Caudate nucleus (tissue), 63 donors: ENCODE measurements at places on chromosomes 13 and 19.

DNA sequence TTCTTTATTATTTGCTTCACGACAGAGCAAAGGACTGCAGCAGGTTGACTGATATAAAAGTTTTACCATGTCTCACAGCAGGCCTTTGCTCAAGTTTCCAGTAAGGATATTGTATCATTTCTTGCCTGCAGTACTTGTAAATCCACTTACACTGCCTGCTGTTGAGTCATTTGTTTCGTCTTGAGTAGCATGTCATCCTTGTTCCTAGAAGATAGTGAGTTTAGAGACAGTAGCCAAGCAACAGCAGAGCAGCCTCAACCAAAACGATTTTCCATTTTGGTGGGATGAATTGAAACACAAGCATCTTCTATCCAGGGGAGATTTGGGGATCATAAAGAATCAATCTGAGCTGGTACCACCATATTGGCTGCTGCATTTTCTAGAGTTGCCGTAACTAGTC, 24.0 kb upstream of the ALOX5AP start:
- DNase-seq, result no peak

GRCh38 chr19:10334588-10335351, 1.4 kb upstream of the RAVER1 start:
- peak; percentile 23 for DNase-seq

DNA sequence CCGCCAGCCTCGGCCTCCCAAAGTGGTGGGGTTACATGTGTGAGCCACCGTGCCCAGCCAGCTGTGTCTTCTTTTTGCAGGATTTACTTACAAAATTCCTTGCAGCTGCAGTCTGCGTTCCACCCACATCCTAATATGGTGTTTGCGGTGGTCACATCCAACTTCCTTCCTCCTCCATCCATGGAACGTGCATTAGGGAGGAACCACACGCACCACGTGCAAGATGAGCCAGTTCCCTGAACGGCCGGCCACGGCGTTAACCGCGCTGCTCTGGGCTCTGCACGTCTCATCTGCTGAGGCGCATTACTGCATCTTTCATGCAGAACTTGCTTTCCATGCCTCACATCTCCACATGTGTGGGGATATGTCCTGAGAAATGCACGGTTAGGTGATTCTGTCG, 13.0 kb upstream of the SIGLEC11 start:
- no peak for DNase-seq

- no peak for DNase-seq
These were observed 122.9 kb upstream of the SPRY2 start for GRCh38 chr13:80463673-80464352.

DNA sequence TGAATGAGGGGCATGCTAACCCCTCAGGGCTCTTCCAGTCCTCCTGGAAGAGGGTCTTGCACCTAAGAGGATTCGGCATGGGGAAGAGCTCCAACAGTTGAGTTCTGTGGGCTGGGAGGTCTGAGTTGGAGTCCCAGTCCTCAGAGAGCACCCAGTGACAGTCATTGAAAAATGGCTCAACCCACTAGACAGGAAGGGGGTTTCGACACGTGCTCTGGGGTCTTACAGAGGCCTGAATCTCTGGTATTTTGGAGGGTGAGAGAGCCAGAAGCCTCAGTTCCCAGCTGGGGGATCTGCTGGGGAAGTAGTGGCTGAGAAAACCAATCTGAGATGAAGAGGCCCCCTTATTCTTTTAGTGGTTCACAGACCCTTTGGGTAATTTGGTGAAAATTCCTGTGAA, 9.0 kb downstream of the PTH2 start:
- no peak for DNase-seq

DNA sequence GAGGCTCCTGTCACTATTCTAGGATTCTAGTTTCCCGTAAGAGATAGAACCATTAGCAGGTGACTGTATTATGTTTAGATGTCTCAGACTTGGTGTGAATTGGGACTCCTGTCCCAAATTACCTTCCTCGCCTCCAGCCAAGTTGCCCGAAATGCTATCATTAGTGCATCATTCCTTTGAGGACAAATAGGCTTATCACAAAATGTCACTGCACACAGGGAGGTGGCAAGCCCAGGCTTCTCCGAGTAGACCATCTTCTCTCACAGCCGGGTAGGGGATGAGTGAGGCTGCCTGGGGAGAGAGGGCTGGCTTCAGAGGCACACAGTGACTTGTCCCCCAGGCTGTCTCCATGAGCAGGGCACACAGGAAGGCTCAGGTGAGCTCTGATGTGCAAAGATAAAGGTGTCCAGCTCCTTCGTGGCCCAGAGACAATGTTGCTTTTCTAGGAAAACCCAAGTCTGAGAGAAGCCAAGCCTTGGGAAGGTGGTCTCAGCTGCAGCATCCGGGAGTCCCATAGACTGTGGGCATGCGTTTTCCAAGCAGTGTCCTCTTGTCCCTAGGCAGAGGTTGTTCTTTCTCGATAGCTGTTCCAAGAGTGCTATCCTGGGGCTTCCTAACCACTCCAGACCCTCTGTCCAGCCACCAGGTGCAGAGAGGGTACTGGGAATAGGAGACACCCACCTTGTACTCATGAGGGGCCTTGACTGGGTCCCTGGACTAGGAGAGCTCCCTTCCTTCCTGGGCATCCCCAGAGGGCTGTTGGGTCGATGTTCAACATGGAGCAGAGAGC, 163.1 kb upstream of the TSHZ3 start:
- no peak for DNase-seq

- DNase-seq, result no peak
These were observed 93.4 kb downstream of the UQCRFS1 start for GRCh38 chr19:29119590-29119989.

GRCh38 chr19:12885749-12886650, 1.0 kb downstream of the KLF1 start:
- DNase-seq, result no peak

DNA sequence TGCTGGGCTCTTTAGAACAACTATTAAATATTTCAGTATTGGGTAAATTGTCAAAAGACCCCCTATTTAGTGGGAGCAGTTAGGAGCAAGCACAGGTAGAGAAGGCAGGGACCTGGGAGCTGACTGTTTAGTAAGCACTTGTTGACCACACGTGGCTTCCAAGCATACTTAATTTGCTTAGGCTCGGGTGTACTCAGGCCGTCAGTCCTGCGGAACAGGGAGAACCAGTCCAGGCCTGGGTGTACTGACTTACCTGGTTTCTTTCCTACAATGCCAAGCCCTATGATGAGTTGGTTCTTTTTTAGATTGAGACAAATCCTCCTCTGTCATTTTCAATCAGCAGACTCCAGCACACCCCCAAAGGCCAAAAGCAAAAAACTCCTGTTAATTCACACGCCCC, 90.0 kb downstream of the WDFY2 start:
- DNase-seq, result no peak

DNA sequence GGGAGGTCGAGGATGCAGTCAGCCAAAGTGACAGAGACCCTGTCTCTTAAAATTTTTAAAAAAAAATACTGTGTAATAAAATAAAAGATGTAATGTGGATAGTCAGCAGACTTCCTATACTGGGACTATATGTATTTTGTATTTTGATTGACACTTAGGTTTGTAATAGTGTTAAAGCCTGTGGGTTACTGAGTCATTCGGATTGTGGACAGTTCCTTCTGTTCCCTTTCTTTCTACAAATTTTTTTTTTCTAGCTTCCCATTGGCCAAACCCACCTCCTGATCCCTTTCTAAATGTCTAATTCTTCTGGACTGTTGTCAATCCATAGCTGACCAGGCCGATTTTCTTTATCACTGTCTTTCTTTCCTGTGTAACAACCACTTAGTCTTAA, 108.0 kb downstream of the DNAJC3 start:
- DNase-seq, result no peak

- DNase-seq, result peak; percentile 3
These were observed 347.4 kb downstream of the LIG4 start for GRCh38 chr13:107867701-107868661.

DNA sequence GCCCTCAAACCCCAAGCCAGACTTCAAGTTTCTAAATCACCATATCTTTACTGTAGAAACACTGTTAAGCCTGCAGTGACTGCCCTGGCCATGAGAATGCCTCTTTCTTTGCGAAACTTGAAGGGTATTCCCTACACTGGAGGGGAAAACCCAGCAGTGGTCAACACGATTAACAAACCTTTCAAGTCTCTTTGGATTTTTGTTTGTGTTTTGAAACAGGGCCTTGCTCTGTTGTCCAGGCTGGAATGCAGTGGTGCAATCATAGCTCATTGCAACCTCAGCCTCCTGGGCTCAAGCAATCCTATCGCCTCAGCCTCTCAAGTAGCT, 17.4 kb upstream of the POMP start:
- DNase-seq, result no peak

DNA sequence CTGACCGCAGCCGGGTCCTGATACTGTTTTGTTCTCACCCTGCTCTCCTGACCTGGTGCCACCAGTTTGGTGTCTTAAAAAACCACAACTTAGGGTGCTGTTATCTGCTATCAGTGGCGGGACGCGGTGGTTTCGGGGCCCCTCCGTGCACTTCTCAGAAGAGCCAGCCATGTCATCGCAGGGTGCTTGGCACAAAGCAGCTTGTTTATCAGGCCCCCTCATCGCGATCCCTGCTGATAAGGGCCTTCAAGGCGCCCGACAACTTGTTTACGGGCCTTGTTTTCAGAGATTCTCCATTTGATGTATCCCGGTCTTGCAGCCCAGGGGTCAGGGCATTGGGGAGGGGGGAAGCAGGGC, 58.1 kb upstream of the KLF2 start:
- DNase-seq, result no peak

GRCh38 chr13:36217456-36217855, 3.1 kb upstream of the SOHLH2 start:
- no peak for DNase-seq

- no peak for DNase-seq
These were observed 289.8 kb downstream of the MTUS2 start for GRCh38 chr13:29109987-29110386.

- DNase-seq, result no peak
These were observed 203.3 kb downstream of the LMO7 start for GRCh38 chr13:75839406-75839805.

DNA sequence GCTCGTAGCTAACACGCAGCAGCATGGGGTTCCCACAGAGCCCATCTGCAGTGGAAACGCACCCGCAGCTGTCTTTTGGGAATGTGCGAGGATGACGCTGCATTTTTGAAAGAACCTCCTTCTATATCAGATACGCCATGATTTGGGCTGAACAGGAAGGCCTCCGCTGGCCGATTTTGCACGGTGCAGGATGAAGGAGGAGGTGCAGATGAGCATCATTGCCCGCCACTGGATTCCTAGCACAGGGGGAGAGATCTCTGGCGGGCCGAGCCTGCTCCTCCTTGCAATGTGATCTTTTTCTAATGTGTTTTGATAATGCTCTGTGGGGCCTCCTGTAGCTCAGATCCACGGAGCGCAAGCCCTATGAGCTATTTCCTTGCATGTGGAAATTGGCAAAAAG, 55.5 kb downstream of the EFNB2 start:
- no peak for DNase-seq

DNA sequence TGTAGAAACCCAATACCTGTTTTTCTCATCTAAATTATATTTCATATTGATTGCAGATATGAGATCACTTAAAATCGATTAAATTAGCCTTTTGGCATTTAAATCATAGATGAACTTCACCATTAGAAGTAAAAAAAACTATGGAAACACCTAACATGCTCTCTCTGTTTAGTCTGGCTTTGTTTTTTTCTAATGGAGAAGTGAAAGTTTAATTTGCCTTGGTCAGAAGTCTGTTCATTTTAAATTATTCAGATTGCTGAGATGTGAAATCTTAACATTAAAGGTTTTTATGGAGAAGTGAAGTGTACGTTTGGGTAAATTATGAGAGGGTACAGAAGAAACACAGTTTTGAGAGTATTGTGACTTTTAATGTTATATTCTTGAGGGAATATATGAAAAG, 6.7 kb downstream of the SUGT1 start:
- DNase-seq, result no peak

GRCh38 chr13:45809801-45810394, 41.7 kb downstream of the SIAH3 start:
- DNase-seq, result no peak

- DNase-seq, result no peak
These were observed 1138.2 kb downstream of the UQCRFS1 start for GRCh38 chr19:28074773-28075172.

DNA sequence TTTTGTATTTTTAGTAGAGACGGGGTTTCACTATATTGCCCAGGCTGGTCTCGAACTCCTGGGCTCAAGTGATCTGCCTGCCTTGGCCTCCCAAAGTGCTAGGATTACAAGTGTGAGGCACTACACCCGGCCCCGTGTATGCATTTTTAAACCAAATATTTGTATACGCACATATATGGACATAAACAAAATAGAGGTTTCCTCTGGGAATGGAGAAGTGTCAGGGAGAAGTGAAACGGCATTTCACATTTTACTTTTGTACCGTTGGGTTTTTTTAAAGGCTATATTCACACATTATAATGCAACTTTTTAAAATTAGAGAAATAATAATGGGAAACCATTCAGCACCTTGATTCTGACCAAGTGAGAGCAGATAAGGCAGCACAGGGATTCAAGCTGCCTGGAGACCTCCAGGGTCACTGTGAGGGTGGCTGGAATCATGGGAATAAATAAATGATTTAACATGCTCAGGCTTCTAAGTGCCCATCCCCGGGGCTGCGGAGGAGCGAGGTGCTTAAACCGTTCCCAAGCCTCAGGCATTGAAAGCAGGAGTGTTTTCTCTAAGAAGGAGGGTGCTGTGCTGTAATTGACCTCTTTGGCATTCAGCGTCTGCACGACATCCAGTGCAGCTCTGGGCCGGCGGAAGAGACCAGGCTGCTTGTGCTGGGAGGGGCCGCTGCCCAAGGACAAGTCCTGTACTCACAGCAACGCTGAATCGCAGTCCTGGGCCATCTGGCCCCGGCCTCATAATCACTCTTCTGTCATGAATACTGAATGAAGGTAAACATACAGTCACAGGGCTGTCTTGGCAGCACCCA, 24.7 kb downstream of the GPR42 start:
- DNase-seq, result peak; percentile 2

DNA sequence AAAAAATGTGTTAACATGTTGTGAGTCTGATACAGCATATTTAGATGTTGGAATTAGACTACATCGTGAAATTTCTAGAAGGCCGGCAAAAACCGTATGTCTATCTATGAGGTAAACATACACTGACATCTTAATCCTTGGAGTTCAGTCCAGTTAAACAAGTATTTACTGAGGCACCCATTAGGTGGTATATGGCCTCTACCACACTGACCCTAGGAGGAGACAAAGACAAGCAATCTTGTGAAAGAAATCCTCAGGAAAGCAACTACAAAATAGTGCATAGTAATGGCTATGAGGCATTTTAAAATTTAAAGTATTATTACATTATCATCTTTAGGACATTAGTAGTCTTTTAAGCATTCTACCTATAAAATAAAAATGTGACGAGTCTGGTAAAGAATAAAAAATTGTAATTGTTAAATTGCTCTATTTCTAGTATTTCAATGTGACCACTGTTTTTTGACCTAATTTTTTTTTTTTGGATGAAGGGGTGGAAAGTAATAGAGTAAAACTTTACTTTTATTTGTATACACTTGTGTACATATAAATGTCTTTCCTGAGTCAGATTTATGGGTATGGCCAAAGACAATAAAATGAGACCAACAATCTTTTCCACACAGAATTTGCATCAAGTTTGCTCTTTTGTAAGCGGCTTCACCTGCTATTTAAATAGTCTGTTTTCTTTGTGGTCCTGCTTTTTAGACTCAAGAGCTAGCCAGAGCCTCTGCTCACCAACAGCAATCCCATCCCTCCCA, 50.5 kb downstream of the KATNAL1 start:
- no peak for DNase-seq
